ENCODE measurements at places on chromosomes 7 and 10.

DNA sequence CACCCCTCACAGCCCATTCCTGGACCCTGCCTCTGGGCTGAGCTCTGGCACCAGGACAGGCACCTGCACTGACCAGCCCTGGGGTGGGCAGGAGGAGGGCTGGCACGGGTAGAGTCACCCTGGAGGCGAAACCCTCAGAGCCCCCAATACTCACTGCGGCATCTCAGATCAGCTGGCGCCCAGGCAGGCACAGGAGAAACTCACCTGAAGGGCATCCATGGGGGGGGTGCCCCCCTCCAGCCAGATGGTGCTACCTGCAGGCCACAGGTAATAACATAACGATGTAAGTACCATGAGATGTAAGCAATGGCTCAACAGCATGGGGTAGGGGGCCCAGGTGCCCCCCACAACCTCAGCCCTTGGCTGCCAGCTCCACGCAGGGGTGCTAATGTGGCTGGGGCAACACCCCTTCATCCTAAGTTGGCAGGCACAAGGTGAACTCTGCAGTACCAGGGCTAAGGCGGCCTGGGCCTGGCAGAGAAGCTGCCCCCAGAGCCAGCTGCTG lies 12.1 kb upstream of the PYROXD2 start:
- no peak for DNase-seq

- DNase-seq = no peak
Observed at GRCh38 chr7:7746458-7746857, 28.1 kb upstream of the RPA3 start.

DNA sequence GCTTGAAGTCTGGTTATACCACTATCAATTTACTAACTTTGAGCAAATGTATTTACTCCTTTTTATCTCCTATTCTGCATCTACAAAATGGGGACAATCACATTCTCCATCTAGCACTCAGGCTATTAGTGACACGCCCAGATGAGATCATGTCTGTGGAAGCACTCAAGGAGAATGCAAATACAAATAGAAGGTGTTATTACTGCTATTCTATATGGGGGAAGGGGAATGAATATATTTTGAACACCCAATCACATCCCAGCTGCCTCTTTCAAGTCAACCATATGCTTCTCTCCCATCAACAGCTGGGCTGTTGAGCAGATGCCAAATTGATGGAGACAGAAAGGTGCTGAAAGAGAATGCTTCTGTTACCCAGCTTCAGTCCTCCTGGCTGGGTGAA lies 23.5 kb downstream of the SGMS1 start:
- DNase-seq = no peak

GRCh38 chr7:3109311-3109915 lies 65.7 kb upstream of the CARD11 start:
- no peak for DNase-seq

DNA sequence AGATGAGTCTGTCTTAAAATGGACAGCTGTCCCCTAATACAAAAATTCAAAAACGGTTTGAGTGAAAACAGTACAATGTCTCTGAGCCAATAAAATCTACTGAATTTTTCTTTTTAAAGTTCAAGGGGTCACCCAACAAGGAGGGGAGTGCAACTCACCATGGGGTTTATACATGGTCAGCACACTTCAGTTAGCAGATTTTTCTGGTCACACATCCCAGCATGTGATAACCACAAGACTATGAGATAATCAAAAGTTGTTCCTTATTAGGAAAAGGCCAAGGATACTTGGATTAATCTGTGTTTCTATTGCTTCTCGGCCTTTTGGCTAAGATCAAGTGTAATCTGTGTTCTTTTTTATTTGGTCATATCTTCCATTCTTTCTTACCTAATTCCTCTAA lies 31.6 kb downstream of the ABCB5 start:
- DNase-seq = no peak

DNA sequence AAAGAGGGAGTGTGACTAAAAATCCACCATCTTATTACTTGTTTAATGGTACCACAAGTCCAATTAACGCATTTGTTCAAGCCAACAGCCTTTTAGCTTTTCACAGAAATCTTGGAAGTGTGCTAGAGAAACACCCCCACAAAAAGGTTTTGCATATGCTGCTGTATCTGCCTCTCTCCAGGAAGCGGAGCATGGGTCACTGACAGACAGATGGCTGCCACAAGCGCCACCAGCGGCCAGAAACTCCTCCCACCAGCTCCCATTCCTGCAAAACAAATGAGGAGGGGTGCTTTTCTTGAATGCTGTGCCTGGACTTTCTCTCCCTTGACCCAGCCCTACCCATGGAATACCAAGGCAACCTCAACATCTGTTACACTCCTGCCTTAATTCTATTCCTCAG lies 176.3 kb upstream of the LRGUK start:
- no peak for DNase-seq

- DNase-seq = no peak
Observed at GRCh38 chr7:121450631-121451198, 54.6 kb upstream of the FAM3C start.

- no peak for DNase-seq
Observed at GRCh38 chr10:123783296-123783695, 108.3 kb downstream of the CPXM2 start.

DNA sequence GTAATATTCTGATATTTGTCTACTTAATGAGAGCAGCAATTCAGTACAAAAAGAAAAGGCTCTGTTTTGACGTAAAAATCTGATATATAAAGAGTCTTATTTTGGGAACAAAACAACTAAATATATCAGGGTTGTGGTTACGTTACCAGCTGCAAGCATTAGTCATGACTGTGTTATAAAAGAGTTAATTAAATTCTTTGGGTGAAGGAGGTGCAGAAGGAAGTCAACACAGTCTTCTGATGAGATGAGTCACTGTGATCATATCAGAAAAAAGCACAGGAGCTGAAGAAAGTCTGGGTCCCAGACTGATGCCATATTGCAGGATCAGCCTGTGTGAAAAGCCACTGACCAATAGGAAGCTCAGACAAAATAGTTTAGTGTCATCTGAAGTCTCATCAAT lies 234.3 kb upstream of the TEX47 start:
- no peak for DNase-seq

- DNase-seq = no peak
Observed at GRCh38 chr7:24923172-24923865, 56.7 kb downstream of the OSBPL3 start.

GRCh38 chr10:48406204-48406603 lies 99.7 kb downstream of the MAPK8 start:
- DNase-seq = no peak

DNA sequence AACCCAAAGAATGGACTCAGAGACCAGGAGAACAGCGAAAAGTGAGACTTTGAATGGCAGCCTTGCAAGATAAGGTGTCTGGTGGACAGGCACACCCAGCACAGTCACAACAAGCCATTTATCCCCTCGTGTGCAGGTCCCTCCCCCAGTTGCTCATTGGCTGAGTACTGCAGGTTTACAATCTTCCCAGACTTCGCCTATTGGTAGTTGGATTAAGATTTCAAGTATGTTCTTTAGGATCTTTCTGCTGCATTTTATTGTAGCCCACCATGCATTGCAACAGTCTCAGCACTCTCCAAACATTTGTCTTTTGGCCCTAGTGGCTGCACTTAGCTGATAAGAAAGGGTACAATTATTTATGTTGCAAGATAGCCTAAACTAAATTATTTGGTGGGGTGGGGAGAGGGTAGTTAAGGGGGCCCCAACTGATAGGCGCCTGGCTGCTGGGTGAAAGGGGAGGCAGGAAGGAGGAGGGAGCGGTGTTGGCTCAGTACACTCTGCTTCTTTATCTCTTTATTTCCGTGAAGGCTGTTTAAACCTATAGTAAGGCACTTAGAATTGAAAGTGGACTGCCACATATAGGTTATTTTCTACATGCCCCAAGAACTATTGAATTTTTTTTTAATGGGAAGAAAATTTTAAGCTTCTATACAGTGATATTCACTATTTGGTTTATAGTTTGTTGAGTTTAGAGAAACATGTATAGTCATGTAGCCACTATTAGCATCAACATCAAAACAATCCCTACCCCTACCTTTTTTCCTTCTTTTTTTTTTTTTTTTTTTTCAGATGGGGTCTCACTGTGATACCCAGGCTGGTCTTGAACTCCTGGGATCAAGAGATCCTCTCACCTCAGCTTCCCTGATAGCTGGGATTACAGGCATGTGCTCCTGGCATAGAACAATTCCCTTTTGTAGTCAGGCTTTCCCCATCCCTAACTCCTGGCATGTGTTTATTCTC lies 54.2 kb downstream of the GUSB start:
- no peak for DNase-seq

DNA sequence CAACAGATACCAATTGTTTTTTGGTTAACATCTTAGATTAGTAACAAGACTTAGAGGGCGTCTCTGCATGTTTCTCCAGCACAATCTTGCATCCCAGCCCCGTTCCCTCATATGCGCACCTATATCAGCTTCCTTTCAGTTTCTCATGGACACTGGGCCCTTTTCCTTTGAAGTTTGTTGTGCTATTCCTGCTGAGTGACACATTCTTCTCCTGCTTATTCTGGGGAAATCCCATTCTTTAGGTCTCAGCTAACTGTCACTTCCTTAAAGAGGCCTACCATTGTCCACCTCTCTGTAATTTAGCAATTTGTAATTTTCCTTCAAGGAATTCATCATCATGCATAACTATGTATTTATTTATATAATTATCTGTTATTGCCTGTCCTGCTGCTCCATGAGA lies 110.3 kb upstream of the STEAP1B start:
- no peak for DNase-seq

DNA sequence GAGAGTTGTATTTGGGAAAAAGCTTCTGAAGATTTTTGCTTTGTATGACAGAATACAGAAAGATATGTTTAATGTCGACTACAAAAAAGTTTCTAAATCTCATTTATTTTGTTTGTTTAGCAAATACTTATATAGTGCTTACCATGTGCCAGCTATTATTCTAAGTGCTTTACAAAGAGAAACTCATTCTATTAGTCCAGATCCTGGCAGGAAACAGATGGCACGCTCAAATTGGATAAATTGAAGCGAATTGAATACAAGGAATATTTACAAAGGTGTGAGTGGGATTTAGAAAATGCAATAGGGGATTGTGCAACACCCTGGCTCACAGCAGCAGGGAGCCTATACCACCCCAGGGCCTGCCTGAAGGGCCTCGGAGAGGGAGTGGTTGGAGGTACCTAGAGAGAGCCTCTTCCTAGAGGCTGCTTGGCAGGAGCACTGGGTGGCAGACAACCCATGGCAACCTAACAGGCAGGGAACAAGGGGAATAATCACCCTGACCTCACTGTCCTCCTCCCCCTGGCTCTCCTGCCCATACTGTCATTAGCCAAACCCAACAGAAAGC lies 27.6 kb upstream of the FAM204A start:
- DNase-seq = no peak

- DNase-seq = no peak
Observed at GRCh38 chr10:25393621-25394020, 218.8 kb downstream of the GPR158 start.

DNA sequence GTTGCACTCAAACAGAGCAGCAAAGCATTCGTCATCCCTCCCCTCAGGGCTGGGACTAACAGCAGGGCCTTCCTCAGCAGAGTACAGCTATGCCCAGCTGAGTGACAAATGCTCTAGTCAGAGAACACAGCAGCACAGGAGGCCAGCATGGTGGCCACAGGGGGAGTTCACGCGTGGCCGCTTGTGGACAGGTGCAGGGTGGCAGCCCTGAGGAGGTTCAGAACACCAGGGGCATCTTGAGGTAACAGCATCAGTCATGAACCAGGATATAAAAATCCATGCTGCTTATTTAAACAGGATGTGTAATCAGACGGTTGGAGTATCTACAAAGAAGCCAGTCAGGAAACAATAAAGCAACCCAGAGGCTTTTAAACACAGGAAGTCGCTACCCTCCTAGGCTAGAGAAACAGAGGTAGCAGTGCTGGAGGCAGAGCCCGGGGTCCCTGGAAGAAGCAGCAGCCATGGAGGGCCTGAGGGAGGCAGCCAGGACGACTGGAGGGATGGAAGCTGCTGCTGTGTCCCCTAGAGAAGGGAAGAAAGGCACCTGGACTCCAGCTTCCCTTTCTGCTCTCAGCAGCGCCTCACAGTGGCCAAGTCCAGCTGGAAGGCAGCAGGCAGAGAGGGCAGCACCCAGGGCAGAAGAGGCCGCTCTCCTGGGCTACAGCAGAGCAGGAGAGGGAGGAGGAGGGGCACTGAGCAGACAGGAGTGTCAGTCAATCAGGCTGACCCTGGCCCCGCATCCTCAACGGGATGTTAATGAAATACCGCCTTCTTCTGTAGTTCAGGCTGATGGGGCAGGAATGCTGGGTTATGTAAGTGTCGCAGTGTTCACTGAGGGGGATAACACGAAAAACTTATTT lies 70.8 kb upstream of the UCN3 start:
- DNase-seq = peak; percentile 75

DNA sequence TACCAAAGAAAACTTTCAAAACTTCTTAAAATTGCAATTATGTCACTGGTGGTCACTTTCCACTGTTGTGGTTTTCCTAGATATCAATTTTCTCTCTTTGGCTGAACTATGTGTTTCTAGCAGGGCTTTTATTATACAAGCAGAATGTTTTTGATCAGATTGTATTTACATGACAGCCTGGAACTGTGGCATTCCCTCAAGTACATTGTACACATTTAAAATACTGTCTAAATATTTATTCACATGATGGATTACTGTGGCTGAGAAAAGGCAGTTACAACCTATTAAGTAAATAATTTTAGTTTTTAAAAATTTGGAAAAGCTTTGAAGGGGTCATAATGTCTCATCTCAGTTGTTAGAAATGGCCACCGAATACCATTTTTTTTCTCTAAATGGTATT lies 231.9 kb upstream of the PPP1R3A start:
- DNase-seq = no peak

GRCh38 chr10:29409241-29410054 lies 120.6 kb downstream of the LYZL1 start:
- DNase-seq = peak; percentile 57

DNA sequence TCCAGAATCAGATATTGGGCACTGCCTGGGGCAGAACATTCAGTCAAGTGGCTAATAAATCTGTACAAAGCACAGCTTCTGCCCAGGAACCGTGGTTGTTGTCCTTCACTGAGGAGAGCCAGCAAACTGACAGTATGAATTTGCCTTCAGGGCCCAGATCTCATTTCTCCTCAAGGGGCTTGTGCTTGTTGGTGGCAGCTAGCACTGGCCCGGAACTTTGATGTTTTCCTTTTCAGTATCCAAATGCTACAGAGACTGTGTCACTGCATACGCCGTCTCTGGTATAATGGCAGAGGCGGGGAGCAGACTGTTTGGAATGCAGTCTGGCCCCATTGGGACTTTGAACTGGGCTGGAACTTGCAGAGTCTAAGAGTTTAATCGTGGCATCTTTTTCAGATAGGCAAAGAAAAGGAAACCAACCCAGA lies 30.4 kb upstream of the ADD3 start:
- no peak for DNase-seq

GRCh38 chr10:93190372-93190771 lies 116.7 kb downstream of the CYP26A1 start:
- DNase-seq = no peak

GRCh38 chr10:26689399-26689798 lies 8.1 kb upstream of the PDSS1 start:
- DNase-seq = no peak

Measured in CD4-positive, alpha-beta T cell treated with Interleukin-17A for 4 hours (primary cell).